ENCODE measurements at places on chromosomes 5 and 9. TPM values are rescaled to one million over a fixed set of nuclear protein-coding genes. Genes with fewer than 3 reads are reported as not detected.

DNA sequence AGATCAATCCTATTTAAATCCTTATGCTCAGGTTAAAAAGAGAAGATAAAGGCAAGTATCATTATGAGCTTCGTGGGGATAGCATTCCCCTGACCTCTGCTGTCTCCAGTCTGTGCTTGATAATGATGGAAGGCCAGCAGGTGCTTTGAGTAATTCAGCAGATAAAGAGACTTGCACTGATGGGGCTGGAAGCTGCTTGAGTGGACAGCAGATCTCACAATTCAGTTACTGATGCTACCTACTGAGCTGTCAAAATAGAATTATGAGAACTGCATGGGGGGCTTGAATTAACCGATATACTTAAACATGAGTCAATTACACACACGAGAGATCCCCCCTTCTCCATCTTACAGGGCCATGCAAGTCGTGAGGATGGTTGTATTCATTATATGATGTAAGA is 107.7 kb upstream of the GPR151 start:
- no peak for DNase-seq

- DNase-seq = no peak
Measured at GRCh38 chr5:88769165-88769564, 113.8 kb downstream of the MEF2C start.

GRCh38 chr5:138371454-138371853 is 19.0 kb downstream of the KDM3B start:
- no peak for DNase-seq

DNA sequence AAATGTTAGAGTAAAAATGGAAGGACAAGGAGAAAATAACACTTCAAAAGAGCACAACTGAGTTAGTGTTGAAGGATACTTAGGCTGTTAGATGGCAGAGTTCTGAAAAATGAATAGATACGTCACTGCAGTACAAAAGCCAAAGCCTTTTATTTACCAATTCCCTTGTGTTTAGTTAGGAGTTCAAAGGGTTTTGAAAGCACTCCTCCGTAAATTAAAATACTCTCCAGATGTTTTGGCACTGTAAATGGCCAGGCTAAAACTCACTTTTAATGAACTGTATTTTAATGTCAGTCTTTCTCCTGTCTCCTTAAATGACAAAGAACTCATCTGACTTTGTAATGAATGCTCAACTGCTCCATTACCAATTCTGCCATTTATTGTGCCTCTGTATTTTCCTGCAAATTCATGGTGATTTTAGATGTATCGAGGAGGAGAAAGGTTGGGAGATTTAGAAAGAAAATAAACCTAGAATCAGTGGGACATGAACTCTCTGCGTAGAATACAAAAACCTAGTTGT is 1727.2 kb downstream of the MAT2B start:
- DNase-seq = no peak

GRCh38 chr5:98069876-98070512 is 703.5 kb upstream of the RGMB start:
- DNase-seq = no peak

DNA sequence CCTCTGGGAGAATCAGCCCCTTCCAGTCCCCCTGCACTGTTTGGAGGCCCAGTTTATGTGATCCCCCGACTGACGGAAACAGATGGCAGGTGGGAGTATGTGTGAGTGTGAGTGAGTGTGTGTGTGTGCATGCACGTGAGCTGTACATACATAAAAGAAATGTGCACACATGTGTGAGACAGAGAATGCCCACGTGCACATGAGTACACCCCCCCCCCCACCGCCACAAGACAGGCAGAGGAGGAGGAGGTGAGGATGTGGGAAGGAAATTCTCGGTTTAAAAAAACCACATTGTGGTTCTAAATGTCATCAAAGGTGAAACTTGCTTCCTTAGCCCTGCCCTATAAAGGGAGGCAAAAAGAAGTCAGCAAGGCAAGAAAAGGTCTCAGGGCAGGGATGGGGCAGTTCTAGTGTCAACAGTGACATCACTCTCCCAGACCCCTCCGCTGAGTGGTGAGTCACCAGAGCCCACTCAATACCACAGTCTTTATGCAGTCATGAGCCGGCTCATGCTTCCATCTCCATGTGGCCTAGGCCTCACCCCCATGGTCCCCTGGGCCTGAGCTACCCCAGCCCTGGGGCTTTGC is 79.2 kb upstream of the HSPA9 start:
- DNase-seq = no peak

DNA sequence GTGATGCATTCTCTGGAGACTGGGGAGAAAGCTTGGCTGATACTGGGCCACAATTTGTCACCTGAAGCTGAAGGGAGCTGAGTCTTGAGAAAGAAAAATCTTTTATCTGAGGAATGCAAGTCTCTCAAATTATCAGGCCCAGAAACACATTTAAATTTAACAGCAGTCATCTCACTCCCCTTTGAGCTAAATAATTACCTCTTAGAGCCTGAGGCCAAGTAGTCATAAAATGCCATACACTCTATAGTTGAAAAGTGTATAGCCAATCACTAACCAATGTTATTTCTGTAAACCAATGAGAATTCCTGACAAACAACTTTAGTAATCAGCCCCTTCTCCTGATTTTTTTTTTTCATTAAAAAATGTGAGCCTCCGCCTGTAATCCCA is 32.7 kb upstream of the DAPK1 start:
- no peak for DNase-seq

The LRRC19 gene
- total RNA-seq = not detected

The PFN3 gene
- total RNA-seq = not detected

The KLHL9 gene
- 18.4 TPM for total RNA-seq

The SLC25A48 gene
- 0.33 TPM for total RNA-seq

The ABO gene
- total RNA-seq = 1.1 TPM

The FBP1 gene
- total RNA-seq = 33.4 TPM

The FST gene
- 6.2 TPM for total RNA-seq

The TAL2 gene
- not detected for total RNA-seq
